ENCODE measurements at places on chromosomes 3 and 15.
A peak's percentile ranks its signal among the peaks of the same experiment; 100 is the strongest.

DNA sequence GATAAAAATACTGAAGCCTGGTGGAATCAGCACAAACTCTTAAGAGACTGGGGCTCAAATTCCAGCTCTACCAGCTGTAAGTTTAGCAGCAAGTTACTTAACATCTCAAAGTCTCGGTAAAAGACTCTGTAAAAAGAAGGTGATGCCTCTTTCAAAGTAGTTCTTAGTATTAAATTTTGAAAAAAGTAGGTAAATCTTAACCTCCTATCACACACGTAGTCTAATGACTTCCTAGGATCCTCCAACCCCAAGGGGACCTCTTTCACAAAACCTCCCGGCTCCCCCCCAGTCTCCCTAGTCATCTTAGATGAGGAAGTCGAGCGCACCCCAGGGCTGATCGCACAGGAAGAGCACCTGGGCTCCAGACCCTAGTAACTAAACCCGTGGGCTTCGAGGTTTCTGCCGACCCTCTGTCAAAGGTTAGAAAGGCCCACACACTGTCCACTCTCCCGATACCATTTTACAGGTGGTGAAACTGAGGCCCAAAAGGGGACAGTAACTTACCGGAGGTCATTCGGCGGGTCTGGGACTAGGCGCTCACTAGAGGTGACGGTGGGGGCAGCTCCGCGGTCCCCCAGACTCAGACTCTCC is 427 bp downstream of the MBD4 start:
- peak; percentile 60 for DNase-seq

DNA sequence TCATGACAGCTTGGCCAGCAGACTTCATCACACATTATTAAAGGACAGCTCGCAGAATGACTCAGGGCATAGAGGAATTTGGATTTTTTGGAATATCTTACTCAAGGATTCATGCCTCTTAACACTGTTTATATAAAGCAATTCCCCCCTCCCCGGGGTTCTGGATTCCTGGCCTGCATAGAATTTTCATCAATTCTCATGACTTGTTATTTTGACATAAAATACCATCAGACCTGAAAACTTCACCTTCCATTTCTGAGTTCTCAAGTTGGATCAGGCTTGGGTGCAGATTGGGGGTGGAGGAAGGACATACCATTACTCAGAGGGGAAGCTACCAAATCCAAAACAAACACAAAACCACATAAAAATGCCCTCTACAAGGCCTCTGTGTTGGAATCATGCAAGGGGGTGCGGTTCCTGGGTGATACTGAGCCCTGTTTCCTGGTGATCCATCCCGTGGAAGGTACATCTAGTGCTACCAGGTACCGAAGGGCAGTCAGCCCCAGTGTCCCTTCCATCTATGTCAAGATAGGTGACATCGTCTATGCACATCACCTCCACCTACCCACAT is 95.3 kb downstream of the DAPK2 start:
- no peak for DNase-seq

GRCh38 chr3:6809349-6809748 is 51.6 kb upstream of the GRM7 start:
- no peak for DNase-seq

GRCh38 chr3:120100711-120101110 is 6.5 kb upstream of the GSK3B start:
- no peak for DNase-seq

DNA sequence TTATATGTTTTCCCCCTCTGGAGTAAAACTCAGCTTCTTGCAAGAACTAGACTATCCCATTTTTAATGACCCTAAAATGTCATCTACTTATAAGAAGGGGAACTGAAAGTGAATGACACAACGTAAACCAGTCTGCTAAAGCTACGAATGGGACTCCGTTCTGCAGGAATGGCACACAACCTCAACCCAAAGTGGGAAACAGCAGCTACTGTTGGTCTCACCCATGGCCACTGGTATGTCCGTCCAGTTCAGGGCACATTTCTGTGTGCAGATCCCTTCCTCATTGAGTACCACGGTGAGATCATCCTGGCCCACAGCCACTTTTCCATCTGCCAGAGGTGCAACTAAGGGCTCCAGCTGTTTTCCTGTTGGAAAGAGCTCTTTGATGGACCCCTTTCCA is 23.8 kb downstream of the VPS39 start:
- DNase-seq = no peak

DNA sequence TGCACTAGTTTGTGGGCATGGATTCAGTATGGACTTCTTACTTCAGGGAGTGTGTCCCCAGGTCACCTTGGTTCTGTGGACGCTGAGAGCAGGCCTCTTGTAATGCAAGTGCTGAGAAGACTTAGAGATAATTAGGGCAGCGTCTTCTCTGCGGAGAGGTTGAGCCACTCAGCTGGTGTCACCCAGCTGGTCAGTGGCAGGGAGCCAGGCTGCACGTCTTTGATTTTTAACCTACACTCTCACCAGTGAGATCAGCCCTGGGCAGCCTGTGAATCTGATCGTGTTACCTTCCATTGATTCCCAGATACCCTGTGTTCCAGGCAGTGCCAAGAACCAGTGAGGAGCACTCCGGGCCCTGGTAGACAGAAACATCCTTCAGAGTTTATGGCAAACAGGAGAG is 92.6 kb downstream of the SLCO3A1 start:
- DNase-seq = no peak
